Kidney epithelial cell (primary cell): ENCODE measurements at places on chromosomes 16 and 17. TPM values are rescaled to one million over a fixed set of nuclear protein-coding genes. Genes with fewer than 3 reads are reported as not detected.

The UNC45B gene
- total RNA-seq = not detected in 2 replicates

The CCL4 gene
- total RNA-seq = 0.27 TPM in 1 of 2 replicates, not detected in the other

The SNAI3 gene
- total RNA-seq = 0.82 and 1.1 TPM in 2 replicates

- DNase-seq = no peak
These were observed 16.1 kb downstream of the ABCA3 start for GRCh38 chr16:2324296-2324859.

- DNase-seq = no peak
These were observed 257.7 kb downstream of the XYLT1 start for GRCh38 chr16:17213025-17213424.
